ENCODE measurements at places on chromosomes 3 and 15.

DNA sequence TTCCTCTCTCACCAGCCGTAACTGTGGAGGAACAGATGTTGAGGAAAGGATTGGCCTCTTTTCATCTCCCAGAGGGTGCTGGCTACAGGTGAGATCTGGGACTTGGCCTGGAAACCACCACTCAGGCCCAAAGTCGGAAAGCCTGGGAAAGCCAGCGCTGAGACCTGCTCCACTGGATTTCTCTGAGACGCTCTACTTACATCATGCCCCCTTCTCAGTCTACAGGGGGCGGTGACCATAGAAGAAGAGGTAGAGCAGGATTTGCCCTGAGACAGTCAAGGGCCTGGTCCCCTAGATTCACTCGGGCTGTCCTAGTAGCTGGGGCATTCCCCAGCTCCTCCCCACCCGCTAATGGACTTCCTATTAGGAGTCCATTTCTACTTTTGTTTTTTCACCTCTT, 80.9 kb downstream of the C3orf38 start:
- no peak for DNase-seq

- no peak for DNase-seq
Measured at GRCh38 chr3:106965307-106965706, 411.9 kb upstream of the CCDC54 start.

GRCh38 chr3:11548721-11549131, 95.0 kb downstream of the VGLL4 start:
- DNase-seq: no peak

DNA sequence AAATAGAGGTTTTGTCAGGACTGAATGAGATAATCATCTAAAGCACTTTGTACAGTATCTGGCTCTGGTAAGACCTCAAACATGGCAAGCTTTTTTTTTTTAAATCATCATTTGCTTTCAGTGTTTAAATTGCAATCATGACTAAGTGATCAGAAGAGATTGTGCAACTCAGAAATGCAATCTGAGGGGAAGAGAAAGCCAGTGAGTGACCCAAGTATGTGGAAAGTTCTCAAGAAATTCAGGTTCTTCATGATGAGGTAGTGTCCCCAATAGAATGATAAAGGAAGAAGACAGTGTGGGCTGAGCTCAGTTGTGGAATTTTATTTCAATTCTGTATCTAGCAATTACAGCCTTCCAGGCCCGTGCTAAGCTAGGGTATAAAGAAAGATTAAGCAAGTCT, 132.2 kb upstream of the TBC1D5 start:
- no peak for DNase-seq

- no peak for DNase-seq
Measured at GRCh38 chr3:142009029-142009428, 132.6 kb downstream of the ATP1B3 start.

Data from activated T-helper 1 cell treated with Interleukin-2 at 50 U/mL for 16 hours (primary cell).